ENCODE measurements at places on chromosomes 11 and 22. TPM values are rescaled to one million over a fixed set of nuclear protein-coding genes. Genes with fewer than 3 reads are reported as not detected.

The NRIP3 gene
- 49.1 TPM for total RNA-seq

The DDX6 gene
- 291 TPM for total RNA-seq

The C11orf91 gene
- not detected for total RNA-seq

The RABL2B gene
- 14.8 TPM for total RNA-seq

Data from diencephalon (tissue), 1 donor.